ENCODE measurements at places on chromosomes 3 and 15.

DNA sequence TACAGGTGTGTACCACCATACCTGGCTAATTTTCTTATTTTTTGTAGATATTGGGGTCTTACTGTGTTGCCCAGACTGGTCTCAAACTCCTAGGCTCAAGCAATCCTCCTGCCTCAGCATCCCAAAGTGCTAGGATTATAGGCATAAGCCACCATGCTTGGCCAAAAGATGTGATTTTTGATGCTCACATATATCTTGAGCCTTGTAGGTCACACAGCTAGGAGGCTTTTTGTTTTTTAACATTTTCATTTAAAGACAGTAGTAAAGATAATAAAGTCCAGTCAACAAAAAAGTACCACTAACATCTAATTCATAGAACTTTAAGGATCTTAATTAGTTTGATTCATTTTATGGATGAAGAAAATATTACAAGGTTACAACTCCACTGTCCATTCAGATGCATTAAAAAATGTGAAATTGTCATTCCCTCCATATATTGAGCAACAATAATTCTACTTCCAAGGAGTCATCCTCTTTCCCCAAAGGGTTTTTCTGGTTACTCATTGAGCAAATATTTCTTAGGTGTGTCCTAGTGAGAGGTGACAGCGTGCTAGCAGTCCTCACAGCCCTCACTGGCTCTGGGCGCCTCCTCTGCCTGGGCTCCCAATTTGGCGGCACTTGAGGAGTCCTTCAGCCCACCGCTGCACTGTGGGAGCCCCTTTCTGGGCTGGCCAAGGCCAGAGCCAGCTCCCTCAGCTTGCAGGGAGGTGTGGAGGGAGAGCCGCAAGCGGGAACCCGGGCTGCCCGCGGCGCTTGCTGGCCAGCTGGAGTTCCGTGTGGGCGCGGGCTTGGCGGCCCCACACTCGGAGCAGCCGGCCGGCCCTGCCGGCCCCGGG, 8.3 kb upstream of the TASOR start:
- no peak for DNase-seq

GRCh38 chr3:138399766-138400165, 34.6 kb upstream of the ESYT3 start:
- no peak for DNase-seq

- DNase-seq: no peak
Measured at GRCh38 chr3:187382609-187383151, 14.5 kb downstream of the RTP4 start.

DNA sequence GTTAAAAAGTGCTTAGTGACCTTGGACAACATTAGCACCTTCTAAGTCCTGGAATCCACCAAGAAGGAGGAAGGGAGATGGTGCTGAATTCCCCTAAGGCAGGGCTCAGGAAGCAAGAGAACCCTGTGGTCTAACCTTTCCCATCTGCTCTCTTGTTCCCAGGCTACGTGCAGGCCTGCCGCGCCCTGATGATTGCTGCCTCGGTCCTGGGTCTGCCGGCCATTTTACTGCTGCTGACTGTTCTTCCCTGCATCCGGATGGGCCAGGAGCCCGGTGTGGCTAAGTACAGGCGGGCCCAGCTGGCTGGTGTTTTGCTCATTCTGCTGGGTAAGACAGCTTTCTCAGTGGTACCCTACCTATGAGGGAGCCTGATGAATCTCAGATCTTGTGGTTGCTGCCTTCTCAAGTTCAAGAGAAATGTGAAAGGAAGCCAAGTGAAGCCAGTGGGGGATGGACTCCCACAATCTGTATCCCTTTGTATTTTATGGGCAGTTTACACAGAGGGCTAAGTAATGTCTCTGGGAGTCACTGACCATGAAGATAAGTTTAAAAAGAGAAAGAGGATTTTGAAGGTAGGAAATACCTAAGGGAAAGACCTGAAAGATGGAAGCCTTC, 4.4 kb downstream of the CLDN11 start:
- DNase-seq: no peak

GRCh38 chr3:153348457-153349107, 186.6 kb downstream of the RAP2B start:
- no peak for DNase-seq

DNA sequence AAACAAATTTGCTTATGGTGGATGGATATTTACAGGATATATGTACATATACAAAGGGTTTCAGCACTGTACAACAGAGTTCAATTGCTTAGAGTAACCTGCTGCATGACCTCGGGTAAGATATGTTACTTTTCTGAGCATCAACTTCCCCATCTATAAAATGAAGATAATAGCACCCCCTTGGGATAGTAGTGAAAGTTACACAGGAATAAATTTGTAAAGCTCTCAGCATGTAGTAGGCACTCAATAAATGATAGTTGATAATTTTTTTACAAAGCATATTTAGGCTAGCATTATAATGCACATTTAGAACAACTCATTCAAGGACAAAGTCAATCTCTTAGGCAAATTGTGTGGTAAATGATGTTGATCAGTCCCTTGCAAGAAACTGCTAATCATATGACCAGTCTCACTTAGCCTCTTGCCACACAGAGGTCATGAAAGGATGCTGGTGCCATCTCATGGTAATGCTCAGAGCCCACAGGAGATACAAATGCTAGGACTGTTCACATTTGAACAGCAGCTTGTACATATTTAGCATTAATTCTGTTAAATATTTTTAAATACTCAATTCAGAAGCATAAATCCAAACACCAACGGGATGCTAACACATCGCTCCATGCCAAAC, 123.9 kb downstream of the MAGI1 start:
- DNase-seq: no peak

- DNase-seq: no peak
Measured at GRCh38 chr3:71961891-71962290, 176.9 kb upstream of the PROK2 start.

GRCh38 chr15:58362262-58362922, 69.4 kb upstream of the LIPC start:
- no peak for DNase-seq

- no peak for DNase-seq
Measured at GRCh38 chr3:160129459-160130061, 95.7 kb upstream of the C3orf80 start.

- no peak for DNase-seq
Measured at GRCh38 chr3:55467099-55467498, 20.0 kb downstream of the WNT5A start.

DNA sequence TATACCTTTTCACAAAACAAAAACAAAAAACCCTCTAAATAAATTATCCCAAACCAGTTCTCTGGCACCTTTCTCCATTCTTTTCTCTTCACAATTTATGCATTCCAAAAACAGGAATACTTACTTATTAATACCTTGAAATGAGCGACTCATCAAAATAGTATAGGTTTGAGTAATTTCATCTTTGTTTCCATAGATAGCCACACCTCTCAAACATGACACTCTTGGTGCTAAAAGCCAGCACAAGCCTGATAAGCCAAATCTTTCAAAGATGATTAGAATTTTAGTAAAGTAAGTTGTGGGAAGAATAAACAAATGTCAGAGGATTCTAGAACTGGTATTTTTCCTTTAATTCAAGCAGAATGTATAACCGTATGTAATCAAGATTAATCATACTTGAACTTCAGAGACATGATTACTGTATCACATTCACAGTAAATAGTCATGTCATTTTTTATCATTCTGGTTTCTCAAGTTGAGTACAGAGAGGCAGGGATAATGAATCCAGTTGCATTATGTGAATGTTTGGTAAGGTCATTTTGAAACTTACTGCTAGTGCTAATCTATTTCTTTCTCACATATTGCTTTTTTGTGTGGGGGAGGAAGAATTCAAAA, 12.1 kb upstream of the WDR5B start:
- no peak for DNase-seq

DNA sequence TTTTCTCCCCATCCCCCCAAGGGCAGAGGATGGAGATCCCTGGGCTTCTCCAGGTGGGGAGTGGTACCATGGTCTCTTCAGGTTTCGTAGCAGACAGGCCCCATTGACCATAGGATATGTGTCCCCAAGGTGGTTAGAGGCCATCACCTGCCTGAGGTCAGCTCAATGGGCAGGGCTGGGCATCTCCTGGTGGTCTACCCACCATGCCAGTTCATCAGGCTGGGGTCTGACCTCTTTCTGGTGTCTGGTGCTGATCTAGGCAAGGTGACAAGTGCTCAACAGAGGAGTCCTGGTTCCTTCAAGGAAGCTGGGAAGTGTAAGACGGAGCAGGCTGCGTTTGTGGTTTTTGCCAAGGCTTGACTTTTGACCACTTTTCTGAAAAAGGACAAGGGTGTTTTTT, 71.4 kb downstream of the SMAD3 start:
- no peak for DNase-seq

- peak; percentile 29 for DNase-seq
Measured at GRCh38 chr15:93035953-93036810, 52.8 kb downstream of the RGMA start.

GRCh38 chr3:98893740-98894139, 7.8 kb downstream of the DCBLD2 start:
- no peak for DNase-seq

DNA sequence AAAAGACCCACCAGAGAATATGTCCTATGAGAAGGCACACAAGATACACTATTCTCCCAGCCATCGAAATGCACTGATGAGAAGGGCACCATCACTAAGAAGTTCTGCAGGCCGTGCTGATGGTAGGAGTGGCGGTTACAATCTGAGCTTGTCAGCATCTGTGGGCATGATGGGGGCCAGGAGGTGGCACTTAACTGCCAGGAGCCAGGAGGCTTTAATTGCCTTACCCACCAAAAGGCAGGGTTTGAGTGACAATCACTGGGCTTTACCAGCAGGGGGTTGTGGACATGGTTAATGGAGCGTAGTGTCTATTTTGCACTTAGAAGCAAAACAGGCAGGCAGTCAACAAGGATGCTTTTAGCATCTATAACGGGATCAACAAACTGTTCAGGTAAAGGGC, 16.0 kb upstream of the SQOR start:
- DNase-seq: no peak

- DNase-seq: no peak
Measured at GRCh38 chr3:179701176-179701827, 48.5 kb downstream of the USP13 start.

GRCh38 chr15:58058073-58058472, 7.4 kb downstream of the ALDH1A2 start:
- no peak for DNase-seq

GRCh38 chr3:40178012-40178594, 131.4 kb upstream of the EIF1B start:
- DNase-seq: no peak

DNA sequence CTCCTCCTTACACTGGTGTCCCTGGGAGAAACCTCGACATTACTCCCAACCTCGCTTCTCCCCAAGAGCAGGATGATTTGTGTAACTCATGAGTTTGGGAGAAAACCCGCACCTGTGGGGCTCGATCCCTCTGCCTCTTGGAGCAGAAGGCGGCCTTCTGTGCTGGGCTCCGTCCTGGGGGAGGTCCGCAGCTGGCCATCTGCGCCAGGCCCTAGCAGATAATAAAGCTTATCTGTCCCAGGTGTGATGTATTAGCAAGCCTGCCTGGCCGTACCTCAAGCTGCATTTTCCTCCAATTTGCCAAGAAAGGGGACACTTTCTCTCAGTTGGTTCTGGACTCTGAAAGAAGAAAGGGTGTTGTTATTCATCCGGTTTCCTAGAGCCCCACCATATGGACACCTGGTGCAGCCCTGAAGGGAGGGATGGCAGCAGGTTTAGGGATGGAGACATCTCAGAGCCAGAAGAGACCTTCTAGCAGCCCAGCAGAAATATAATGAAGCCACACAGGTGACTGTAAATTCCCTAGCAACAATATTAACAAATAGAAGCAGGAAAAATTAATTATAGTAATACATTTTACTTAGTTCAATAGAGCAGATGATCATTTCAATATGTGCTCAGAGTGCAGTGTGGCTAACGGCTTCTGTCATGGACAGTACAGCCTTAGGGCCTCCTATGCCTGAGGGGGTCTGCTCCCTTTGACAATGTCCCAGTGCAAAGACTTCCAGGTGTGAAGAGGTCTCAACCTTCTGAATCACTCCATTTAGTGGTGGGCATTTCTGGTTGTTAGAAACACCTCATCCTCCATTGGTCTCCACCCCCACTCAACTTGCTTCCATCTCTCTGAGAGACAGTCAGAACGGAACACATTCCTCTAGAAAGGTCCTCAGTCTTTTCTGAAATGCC, 94.8 kb downstream of the CPN2 start:
- DNase-seq: no peak

GRCh38 chr15:82830427-82831173, 21.2 kb downstream of the WHAMM start:
- no peak for DNase-seq

- DNase-seq: no peak
Measured at GRCh38 chr3:128413003-128413370, 53.7 kb downstream of the DNAJB8 start.

DNA sequence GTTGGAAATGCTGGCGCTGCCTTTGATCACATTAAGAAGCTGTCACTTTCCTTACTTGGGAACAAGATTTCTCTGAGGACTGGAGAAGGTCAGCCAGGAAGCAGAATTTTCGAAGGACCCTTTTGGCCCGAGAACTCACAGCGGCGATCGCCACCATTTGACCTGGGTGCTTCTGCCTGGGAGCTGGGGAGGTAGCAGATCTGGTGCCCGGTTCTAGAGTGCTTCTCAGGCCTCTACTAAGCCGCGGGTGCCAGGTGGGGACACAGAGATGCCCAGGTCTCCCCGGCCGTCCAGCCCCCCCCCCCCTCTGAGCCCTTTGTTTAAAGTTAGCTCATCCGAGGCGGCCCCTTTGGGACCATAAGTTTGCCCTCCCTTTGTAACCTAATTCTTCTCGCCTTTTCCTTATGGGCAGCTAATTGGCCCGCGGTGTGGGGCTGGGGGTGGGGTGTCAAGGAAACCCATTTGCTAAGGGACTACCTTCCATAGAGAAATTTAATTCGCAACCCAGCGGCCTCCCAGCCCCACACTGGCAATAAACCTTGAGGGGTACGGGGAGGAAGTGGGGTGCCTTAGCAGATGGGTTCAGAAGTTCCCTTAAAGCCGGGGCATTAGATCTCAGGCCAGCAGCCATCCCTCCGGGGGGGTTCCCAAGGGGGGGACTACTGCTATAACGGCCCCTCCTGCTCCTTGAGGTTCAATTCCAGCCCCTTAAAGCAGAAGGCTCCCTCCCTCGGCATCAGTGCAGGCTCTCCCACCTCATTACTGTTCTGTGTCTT, 1.9 kb downstream of the GATA2 start:
- DNase-seq: no peak

DNA sequence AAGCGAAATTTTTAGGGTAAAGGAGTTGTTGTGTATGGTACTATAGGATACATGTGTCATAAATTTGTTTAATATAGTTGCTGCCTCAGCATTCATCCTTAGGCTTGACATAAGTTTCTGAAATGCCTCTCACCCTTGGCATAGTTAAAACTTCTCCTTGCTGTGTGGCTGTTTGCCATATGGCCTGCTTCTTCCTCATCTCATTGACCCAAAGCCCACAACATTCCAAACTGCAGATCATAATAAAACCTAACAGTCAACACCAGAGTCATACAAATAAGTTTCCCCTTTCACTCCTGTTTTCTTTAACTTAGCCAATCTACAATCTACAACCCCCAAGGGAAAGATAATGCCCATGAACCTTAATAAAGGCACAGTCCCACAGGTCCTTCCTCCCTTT, 136.6 kb downstream of the TMCC1 start:
- no peak for DNase-seq

DNA sequence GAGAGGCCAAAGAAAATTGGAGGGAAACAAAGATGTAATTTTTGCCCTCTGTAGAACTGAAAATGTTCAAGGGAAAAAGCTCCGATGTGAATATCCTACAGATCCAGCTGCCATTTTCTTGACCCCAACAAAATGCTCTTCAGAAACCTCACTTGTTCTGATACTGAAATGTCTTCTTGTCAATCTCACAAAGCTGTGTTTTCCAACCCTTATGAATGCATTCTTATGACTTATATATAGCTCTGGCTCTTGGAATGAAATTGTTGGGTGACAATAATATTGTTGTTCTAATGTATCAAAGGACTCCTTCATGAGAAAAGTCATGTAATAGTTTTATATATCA, 157.1 kb upstream of the TGFBR2 start:
- DNase-seq: no peak
